ENCODE measurements at places on chromosomes 11 and 22. TPM values are rescaled to one million over a fixed set of nuclear protein-coding genes. Genes with fewer than 3 reads are reported as not detected.

The INS gene
- not detected for polyA plus RNA-seq

DNA sequence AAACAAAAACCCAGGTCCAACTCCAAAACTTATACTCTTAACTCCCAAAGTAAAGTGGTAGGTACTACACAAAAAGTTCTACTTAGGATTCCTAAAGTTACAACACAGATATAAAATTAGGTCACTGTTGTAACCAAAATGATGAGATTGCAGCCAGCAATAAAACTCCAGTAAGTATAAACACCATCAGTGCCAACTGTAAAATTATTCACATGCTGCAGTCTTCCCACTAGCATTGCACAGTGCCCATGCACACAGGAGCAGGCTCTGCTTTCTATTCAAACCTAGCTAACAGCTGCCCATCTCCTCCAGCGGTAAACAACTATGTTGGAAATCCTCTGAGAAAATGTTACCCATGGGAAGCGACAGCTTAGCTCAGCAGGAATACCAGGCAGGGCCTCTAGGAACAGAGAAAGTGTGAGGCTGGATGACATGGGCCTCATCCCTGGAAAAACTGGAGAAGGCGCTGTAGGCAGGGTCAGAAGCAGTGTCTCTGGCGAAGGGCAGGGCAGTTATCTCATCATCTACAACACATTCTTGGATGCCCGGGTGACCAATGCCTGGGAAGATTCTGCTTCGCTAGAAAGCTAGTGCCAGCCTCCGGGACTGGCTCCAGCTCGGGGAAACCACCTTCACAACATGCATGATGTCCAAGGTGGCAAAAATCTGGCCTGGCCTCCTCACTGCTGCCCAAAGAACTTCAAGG is 9.1 kb downstream of the CPT1A start:
- no peak for DNase-seq

GRCh38 chr11:63839508-63840355 is 822 bp downstream of the MARK2 start:
- DNase-seq, result peak; percentile 30

DNA sequence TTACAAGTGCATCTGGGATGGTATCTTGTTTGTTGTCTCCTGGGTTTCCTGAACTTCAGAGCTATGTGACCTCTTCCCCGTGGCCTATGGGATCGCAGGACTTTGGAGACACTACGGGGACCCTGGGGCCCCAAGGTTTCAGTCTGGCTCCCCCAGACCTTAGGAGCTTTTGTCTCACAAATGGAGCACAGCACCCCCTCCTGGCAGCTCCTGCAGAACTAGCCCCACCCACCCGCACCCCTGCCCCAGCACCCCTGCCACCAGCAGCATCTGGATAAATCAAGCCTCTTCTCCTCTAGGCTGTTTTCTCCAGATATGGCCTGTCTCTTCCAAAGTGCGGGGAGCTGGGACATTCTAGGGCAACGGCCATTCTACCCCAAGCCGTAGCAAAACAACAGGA is 10.4 kb downstream of the RCOR2 start:
- no peak for DNase-seq

DNA sequence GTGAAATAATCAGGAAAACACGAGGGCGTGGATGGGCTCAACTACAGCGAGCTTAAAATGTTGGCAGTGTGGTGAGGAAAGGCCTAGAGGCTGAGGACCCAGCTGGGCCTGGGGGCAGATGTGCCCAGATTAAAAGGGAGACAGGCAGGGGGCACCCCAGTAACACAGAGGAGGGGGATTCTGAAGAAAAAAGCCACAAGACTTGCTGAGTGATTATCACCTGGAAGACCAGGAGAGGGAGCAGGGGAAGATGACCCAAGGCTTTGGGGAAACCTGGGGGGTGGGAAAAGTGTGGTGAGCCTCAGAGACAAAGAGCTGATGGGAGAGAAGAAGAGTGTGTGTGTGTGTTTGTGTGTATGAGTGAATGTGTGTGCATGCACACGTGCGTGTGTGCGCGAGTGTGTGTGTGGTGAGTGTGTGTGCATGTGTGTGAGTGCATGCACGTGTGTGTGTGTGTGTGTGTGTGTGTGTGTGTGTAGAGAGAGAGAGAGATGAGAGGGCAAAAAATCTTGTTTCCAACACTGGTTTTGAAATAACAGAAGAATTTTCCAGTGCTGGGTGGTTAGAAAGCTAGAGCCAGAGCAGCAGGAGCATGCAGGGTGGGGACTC is 500.5 kb downstream of the BUD13 start:
- no peak for DNase-seq

Data from heart right ventricle (tissue), 16 donors.